ENCODE measurements at places on chromosomes 1 and 21.

- no peak for DNase-seq
Measured at GRCh38 chr1:152899027-152899426, 9.3 kb upstream of the IVL start.

DNA sequence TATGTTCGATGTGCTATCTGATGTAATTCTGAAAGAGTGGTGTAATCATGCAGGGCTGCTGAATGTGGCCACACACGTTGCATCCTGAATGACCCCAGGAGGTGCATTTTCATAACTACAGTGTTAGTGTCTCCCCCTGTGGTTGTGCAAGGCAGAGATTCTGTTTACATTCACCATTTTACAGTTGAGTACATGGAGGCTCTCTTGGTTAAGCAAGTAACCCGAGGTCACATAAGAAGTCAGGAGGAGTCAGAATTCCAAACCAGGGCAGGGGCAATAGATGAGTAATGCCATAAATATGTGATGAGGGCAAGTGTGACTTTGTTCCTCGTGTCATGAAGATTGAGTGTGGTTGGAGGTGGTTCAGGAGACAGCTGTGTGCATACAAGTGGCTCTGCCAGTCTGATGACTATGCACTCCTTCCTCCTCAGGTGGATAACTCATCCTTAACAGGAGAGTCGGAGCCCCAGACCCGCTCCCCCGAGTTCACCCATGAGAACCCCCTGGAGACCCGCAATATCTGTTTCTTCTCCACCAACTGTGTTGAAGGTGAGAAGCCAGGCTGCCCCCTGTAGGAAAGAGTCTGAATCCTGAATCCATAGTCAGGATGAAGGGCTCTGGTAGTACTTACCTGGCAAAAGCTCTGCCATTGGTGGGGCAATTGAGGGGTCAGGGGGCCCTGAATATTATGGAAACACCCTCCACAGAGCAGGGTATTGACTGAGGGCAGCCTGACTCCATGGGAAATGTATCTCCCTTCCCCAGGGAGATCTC, 9.3 kb downstream of the ATP1A2 start:
- DNase-seq, result no peak

GRCh38 chr1:172357753-172358385, 62.6 kb upstream of the C1orf105 start:
- DNase-seq, result no peak

GRCh38 chr1:160011781-160012180, 20.0 kb downstream of the PIGM start:
- DNase-seq, result no peak

- no peak for DNase-seq
Measured at GRCh38 chr1:1067860-1068516, 6.1 kb downstream of the RNF223 start.

GRCh38 chr1:17023102-17023501, 11.4 kb upstream of the ATP13A2 start:
- no peak for DNase-seq

DNA sequence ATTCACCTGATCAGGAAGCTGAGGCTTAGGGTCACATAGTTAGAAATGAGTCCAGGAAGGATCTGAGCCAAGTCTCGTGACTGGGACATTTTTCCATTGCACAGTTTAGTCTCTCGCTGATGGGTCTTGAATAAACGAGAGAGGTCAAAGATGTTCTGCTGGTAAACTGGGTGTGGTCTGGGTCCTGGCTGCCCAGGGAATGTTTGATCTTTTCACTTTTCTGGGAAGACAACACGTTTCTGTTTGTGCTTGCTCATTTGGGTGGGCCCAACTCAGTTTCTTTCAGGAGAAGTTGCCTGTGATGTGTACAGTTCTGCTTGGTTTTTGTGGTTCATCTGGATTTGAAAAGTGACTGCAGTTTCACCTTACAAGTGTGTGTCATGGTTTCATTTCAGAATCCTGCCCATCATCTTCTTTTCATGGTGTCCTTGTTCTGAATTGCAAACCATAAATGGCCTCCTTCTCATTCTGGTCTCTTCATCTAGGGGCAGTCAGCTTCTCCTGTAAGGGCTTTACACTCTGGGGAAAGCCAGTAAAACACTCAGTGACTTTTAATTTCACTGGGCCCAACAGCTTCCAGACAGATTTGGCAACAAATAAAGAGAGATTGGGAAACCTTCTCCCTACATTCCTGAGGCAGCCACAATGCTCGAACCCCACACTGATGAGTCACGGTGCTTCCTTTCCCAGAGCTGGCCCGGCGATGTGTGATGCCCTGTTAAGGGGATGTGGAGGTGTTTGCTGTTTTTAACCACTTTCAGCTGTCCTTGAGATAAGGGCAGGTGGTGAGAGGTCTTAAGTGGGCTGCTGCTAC, 7.2 kb upstream of the TACSTD2 start:
- DNase-seq, result no peak

DNA sequence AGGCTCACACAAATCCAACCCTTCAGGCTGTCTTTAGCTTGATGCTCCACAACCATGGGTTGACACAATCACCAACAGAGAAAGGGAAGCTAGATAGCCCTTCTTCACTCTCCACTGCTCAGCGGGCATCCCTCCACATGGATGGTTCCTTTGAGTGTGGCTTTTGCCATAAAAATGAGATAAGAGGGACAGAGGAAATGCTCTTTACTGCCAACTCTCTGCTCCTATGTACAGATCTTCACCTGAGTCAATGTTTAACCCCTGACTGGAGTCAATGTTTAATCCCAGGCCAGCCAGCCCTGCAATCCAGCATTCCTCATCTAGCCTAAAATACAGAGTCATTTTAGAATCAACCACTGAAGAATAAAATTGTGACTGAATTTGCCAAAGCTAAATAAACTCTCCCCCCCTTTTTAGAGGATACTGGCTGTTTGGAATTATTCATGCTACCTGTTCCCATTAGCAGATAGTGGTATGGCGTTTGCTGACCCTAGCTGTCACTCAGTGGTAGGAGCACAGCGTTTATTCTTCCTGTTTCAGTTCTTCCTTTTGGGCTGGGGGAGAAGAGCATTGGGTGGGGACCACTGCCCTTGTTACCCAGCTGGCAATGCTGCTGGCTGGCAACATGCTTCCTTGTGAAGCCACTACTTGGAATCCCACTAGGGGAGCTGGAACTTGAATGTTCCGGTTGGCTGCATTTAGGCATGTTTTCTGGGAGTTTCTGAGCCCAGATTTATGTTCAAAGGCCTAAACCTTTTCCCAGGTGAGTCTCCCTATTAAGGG, 5.2 kb upstream of the PIGR start:
- no peak for DNase-seq

DNA sequence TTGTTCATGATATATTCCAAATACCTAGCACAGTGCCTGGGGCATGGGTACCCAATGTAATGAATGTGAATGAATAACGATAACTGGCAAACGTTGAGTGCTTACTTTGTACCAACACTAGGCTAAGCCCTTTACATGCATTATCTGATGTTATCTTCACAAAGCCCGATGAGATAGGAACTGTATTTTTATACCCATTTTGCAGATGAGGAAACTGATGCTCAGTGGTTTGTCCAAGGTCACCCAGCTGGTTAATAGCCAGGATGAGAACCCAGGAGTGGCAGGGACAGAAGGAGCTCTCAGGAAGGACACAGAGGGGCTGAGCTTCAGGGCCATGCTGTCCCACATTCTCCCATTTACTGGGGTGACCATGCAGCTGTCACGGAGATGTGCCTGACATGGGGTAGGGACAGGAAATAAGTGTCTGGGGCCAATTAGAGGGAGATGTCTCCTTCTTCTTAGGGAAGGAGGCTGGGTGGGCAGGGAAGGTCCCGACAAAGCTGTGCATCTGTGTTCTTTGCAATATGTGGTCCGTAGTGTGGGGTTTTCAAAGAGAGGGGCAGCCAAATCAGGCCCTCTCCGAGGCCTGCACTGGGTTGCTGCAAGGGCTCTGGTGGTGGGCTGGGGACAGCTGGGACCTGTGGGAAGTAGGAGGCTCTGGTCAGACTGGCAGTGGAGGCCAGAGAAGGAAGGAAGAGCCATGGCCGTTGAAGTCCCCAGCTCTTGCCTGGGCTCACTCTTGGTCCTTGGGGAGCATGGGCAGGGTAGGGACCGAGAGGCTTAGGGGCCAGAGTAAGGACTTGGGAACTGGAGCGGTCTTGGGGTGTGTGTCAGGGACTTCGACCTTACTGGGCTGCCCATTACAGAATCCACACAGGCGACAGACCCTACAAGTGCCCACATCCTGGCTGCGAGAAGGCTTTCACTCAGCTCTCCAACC, 26.6 kb downstream of the A3GALT2 start:
- no peak for DNase-seq

- no peak for DNase-seq
Measured at GRCh38 chr21:35204850-35205541, 155.9 kb upstream of the RUNX1 start.

- no peak for DNase-seq
Measured at GRCh38 chr21:41054018-41054578, 113.9 kb upstream of the BACE2 start.
